ENCODE measurements at places on chromosomes 5 and 9. TPM values are rescaled to one million over a fixed set of nuclear protein-coding genes. Genes with fewer than 3 reads are reported as not detected.
A peak's percentile ranks its signal among the peaks of the same experiment; 100 is the strongest.

The GPX8 gene
- total RNA-seq = 0.99 TPM

The PSD2 gene
- total RNA-seq = 0.52 TPM

The ELAVL2 gene
- total RNA-seq = not detected

The IGFBPL1 gene
- 2.3 TPM for total RNA-seq

The ZFP2 gene
- total RNA-seq = 2.6 TPM

The TPRN gene
- total RNA-seq = 90.0 TPM

The GPR151 gene
- total RNA-seq = not detected

The PAEP gene
- not detected for total RNA-seq

The CBY3 gene
- not detected for total RNA-seq

The IL33 gene
- 6.2 TPM for total RNA-seq

DNA sequence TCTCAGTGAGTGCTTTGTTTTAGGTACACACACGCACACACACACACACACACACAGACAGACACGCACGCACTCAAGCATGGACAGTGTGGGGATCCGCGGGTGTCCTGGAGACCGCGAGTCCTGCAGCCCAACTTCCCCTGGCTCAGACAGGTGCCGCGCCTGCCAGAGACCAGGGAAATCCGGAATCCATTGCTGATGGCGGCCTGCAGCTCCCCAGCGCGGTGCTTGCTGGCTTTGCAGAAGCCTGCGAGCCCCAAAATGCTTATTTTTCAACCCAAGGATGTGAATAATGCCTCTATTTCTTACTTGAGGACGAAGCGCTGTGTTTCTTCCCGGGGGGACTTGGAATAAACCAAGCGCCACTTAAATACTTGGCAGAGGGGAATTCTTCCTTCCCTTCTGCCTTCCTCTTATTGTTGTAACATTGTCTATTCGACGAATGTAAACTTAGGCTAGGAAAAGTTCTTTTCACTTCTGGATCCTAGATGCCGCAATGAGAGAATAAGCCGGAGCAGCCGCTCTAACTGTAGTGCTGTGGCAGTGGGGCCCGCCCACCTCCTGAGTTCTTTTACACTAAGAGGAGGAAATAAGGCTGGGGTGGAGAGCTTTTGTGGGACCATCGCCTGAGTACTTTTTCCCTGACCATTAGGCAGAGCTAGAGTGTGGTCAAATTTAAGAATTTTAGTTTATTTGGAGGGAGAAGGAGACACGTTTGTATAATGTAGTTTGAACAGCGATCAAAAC lies 802 bp downstream of the ITGA2 start:
- no peaks in the 10 kb centered on the region for H3K27me3 ChIP-seq
- peak overlapping the region; percentile 39 for H3K27ac ChIP-seq
- H3K4me1 ChIP-seq = peaks cover 15% of the 10 kb centered on the region
- peak overlapping the region; percentile 68 for H3K4me3 ChIP-seq

GRCh38 chr5:107634981-107635848 lies 35.5 kb downstream of the EFNA5 start:
- no peaks in the 10 kb centered on the region for H3K27me3 ChIP-seq
- DNase-seq = no peak
- no peak overlapping the region for H3K27ac ChIP-seq
- H3K36me3 ChIP-seq = no peaks in the 10 kb centered on the region
- no peaks in the 10 kb centered on the region for H3K4me1 ChIP-seq

GRCh38 chr5:80607832-80608231 lies 37.8 kb upstream of the ANKRD34B start:
- no peak for DNase-seq
- no peaks in the 10 kb centered on the region for H3K36me3 ChIP-seq
- no peaks in the 10 kb centered on the region for H3K27me3 ChIP-seq
- no peak overlapping the region for H3K27ac ChIP-seq
- no peaks in the 10 kb centered on the region for H3K4me1 ChIP-seq

- H3K4me1 ChIP-seq = no peaks in the 10 kb centered on the region
- no peak overlapping the region for H3K27ac ChIP-seq
Observed at GRCh38 chr5:103021314-103021713, 98.6 kb downstream of the GIN1 start.

DNA sequence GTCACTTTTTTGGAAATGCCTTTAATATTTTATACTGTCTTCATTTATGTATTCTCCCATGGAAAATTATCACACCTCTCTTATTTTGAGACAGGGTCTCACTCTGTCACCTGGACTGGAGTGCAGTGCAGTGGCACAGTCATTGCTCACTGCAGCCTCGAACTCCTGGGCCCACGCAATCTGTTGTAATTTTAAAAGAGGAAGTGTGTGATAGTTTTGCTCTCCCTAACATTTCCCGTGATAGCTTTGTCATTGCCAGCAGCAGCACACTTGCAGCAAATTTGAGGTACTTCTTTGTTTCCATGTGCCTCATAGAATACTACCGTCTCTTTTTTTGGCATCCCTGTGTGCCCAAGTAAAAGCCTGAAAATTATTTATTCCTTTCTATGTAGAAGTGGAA lies 103.5 kb downstream of the RNF180 start:
- no peak overlapping the region for H3K4me3 ChIP-seq
- H3K36me3 ChIP-seq = no peaks in the 10 kb centered on the region
- no peak for DNase-seq

DNA sequence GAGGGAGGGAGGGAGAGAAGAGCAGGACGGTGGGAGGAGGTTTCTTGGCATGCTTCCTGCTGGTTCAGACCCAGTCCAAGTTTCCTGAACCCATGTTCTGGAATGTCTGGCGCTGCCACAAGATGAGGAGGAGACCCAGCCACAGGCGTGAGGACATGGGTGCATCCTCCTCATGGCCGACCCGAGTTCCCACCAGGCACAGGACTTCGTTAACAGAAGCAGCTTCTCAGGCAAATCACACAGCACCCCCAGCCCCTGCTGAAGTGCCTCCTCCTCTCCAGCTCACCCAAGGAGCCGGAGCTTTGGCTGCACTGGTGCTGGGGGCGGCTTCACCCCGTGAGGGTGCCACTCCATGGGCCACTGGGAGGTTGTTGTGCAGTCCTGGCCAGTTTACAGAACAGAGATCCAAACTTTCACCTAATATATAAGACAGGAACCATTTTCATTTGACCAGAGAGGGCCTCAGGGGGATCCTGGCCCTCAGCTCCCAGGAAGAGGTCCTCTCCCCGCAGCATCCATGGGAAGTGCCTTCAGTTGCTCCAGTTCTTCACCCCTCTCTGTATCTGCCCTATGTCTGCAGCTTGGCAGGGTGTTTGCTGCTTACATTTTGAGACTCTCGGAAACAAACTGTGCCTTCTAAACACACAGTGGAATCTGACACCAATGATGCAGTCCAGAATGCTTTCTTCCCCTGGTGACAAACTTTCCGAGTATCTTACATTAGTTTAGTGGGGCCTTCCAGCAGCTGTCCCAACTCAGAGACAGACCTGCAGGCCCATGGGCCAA lies 10.2 kb upstream of the NKD2 start:
- peaks cover 7% of the 10 kb centered on the region for H3K4me1 ChIP-seq
- peak; percentile 10 for DNase-seq
- H3K36me3 ChIP-seq = no peaks in the 10 kb centered on the region

DNA sequence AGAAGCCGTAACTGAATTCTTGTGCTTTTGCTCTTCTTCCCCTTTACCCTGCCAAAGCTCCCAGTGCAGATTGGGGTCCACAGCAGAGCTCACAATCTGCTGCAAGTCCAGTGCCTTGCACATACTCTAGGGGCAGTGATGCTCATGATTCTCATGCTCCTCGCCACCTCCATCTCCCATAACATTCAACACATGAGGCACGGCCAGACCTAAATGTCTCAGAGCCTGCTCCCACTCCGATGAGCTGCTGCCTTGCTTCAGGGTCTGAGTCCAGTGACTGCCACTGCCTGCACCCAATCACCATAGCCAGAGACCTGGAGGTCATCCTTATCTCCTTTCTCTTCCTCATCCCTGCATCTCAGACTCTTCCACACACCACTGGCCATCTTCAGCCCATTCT lies 10.5 kb downstream of the CSF1R start:
- DNase-seq = no peak
- H3K27ac ChIP-seq = no peak overlapping the region
- no peak overlapping the region for H3K4me3 ChIP-seq

GRCh38 chr5:59873113-59873512 lies 20.4 kb downstream of the PDE4D start:
- H3K4me1 ChIP-seq = no peaks in the 10 kb centered on the region
- no peak overlapping the region for H3K27ac ChIP-seq
- H3K36me3 ChIP-seq = no peaks in the 10 kb centered on the region

GRCh38 chr5:114952876-114953275 lies 216.8 kb downstream of the TRIM36 start:
- no peaks in the 10 kb centered on the region for H3K4me1 ChIP-seq
- H3K4me3 ChIP-seq = no peak overlapping the region
- no peak for DNase-seq
- no peaks in the 10 kb centered on the region for H3K27me3 ChIP-seq
- H3K36me3 ChIP-seq = no peaks in the 10 kb centered on the region

- no peaks in the 10 kb centered on the region for H3K36me3 ChIP-seq
- peak overlapping the region; percentile 94 for H3K4me3 ChIP-seq
- no peaks in the 10 kb centered on the region for H3K27me3 ChIP-seq
- peak overlapping the region; percentile 98 for H3K27ac ChIP-seq
- peaks cover 21% of the 10 kb centered on the region for H3K4me1 ChIP-seq
Observed at GRCh38 chr5:131264451-131265099, 722 bp downstream of the CDC42SE2 start.

DNA sequence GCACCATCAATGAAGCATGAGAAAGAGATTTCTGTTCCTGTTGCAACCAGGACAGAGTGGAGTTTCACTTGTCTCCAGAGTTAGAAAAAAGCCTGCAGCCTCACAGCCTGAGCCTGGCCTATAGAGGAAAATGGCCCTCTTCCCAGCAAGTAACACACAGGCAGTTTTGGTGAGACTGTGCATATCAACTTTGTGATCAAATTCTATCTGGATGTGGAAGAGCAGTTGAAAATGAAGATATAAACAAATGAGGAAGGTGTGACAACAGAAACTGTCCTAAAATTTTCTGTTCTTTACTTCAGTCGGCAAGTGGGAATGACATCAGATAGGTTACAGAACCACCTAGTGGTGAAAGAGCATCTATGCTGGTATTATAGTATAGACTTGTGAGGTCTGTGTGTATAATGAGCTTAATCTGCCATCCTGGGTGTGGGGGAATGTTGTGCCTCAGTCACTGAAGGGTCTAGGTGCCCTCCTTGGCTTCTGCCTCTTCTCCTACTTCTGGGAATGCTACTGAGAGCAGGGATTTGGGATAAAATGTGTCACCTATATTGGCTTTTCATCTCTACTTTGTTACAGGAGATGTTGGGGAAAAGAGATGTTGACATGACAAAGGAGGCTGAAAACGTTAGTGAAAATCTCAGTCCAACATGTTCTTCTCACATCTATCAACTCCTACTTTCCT lies 28.2 kb downstream of the YIPF5 start:
- H3K36me3 ChIP-seq = no peaks in the 10 kb centered on the region
- no peak for DNase-seq
- H3K27ac ChIP-seq = no peak overlapping the region
- no peaks in the 10 kb centered on the region for H3K27me3 ChIP-seq

Measured in body of pancreas (tissue), 4 donors.